ENCODE measurements at places on chromosomes 5 and 9.
A peak's percentile ranks its signal among the peaks of the same experiment; 100 is the strongest.

DNA sequence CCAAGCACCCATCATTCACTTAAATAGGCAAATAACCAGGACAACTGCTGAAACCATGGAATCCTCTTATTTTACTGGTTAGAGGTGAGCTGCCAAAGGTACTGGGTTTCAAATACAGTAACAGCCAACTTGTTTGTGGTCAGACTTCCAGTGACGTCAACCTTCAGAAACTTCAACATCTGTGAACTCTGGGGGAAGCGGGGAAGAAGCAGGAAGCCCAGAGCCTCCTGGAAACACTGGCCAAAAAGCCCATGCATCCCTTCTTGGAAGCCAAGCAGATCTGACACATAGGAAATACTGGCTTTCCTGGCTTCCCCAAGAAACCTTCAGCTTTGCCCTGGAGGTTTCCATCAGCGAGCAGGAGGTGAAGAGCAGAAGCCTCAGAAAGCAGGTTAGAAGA, 4.9 kb upstream of the FRRS1L start:
- no peak for DNase-seq

DNA sequence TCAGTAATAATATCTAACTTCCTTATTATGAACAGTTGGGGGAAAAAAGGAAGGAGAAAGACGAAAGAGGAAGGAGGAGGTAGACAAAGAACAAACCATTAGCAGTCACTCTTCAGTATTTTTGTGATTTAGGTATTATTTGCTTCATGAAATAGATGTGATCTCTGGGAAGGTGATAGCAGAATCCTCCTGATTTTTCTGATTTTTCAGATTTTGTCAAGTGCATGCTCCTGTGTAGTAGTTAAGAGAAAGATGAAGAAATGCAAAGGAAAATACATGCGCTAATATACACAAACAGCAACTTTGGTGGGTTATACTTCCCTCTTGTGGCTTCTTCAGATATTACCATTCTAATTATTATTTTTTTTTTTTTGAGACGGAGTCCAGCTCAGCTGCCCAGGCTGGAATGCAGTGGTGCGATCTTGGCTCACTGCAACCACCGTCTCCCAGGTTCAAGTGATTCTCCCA, 31.6 kb downstream of the LMNB1 start:
- DNase-seq = peak; percentile 77

DNA sequence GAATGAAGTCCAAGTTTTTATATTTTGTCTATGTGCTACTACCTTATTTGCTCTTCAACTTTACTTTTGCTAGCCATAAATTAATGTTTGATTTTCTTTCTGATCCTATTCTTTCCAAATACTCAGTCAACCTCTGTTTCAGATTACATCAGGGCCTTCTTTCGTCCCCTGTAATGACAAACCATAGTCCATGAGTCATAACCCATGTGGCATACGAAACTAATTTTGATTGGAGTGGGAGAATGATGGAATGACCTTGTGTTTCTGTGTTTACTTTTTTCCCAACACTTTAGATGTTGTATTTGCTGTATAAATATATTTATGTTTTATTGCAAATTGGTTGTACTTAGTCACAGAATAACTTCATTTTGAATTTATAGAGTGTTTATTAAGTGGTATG, 1043.1 kb downstream of the DTWD2 start:
- DNase-seq = no peak

GRCh38 chr9:92740446-92740961, 24.1 kb downstream of the BICD2 start:
- peak; percentile 55 for DNase-seq

- DNase-seq = no peak
Measured at GRCh38 chr9:4662989-4663792, 1.1 kb downstream of the PLPP6 start.

All from hematopoietic multipotent progenitor cell treated with erythropoietin and hydrocortisone succinate and interleukin-3 and kit ligand, for 6 days (in vitro differentiated cells).